ENCODE measurements at places on chromosomes 1 and 21.
A peak's percentile ranks its signal among the peaks of the same experiment; 100 is the strongest.

DNA sequence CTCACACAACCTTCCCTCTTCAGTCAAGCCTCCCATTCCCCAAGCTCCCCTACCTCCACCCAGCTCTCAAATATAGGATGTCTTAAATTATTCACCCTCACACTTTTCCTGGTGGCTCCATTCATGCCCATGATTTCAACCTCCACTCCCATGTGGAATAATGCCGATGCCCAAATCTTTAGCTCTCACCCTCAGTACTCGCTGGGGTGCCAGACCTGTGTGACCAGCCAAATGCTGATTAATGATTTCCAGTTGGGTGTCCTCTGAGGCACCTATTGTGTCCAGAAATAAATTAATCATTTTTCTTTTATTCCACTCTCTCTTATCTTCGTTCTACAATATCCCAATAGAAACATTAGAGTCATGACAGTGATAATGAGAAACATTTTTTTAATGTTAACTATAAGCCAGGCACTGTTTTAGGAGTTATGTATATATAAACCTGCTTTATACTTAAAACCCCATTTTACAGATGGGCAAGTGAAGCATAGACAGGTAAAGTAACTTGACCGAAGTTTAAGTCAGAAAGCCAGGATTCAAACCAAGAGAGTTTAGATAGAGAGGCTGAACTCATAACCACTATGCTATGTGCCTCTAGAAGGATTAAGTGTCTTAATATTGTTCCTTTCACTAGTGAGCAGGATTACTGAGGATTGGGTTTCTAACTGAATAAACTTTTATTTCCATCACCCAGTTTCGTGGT lies 209.7 kb downstream of the DUSP10 start:
- no peak for DNase-seq

DNA sequence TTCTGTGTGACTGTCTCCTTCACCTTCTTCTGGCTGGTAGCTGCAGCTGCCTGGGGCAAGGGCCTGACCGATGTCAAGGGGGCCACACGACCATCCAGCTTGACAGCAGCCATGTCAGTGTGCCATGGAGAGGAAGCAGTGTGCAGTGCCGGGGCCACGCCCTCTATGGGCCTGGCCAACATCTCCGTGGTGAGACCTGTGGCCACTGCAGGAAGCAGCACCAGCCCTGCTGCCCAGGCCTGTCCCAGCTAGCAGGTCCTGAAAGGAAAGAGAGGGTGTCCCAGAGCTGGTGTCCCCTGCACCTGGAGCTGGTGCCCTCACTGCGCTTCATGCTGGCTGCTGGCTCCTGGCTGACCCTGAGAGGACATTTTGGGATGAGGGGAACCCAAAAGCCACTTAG lies 5.9 kb upstream of the ATXN7L2 start:
- no peak for DNase-seq

DNA sequence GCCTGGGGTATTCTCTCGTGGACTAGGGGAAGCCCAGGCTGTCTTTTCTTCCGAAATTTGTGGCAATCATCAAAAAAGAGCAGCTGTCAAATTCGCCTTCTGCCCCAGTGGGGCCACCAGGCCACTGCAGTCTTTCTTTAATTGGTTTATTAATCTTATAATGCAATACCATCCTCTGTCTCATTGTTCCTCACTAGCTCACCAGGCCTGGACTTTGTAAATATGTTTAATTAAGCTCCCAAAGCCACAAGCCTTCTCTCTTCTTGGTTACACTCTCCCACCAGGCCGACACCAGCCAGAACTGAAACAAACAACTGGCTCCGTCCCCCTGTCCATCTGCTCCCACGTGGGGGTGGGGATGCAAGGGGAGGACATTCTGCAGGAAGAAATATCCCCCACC lies 22.0 kb upstream of the CAMK1G start:
- no peak for DNase-seq

GRCh38 chr1:15757575-15758342 lies 836 bp upstream of the FBLIM1 start:
- DNase-seq: peak; percentile 75

DNA sequence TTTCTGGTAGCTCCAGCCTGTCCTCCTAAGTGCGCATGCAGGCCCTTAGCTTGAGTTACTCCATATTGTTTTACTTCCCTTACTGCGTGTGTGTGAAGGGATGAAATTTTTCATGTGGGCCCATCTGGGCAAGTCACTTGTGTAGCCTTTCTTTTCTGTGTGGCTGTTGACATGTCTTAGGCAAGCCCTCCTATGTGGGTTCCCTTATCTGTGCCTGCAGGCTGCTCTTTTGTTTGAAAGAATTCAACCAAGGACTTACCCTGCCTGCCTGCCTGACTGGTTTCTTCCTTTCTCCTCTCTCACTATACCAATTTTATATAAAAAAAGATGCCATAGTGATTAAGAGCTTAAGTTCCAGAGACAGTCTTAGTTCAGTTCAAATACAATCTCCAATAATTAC lies 249.3 kb downstream of the ATG4C start:
- no peak for DNase-seq

GRCh38 chr1:245322673-245323072 lies 167.9 kb downstream of the KIF26B start:
- DNase-seq: peak; percentile 39

DNA sequence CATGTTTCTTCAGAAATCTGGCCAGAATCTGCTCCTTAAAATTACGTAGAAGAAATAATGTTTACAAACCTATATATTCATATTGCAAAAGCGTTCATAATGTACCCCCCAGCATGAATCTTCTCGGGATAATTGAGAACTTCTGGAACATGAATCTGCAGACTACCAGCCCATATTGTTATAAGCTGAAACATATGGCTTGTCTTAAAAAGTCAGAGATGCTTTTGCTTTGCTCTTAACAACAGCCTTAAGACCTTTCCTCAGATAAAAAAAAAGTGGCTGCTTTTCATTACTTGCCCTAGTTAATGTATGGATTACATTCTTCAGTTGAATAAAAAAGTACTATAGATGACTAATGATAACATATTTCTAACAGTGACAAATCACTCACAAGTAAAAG lies 15.0 kb upstream of the ZZZ3 start:
- no peak for DNase-seq

All from EH (cell line).